ENCODE measurements at places on chromosomes 2 and 18.

DNA sequence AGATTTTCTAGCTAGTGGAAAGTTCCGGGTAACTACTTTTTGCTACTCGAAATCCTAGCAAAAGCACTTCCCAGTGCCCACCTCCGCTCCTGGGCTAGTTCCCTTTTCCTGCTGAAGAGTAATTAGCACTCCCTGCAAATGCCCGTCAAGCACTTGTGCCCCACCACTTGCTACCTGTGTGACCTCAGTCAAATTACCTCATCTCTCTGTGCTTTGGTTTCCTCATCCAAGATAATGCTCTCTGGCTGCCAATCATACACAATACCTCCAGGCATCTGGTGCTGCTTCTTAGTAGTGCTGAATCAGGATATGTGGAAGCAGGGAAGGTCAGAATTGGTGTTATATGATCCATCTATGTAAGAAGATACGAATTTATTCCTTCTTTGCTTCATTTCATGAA, 102.1 kb upstream of the CDCA7 start:
- DNase-seq, result no peak

DNA sequence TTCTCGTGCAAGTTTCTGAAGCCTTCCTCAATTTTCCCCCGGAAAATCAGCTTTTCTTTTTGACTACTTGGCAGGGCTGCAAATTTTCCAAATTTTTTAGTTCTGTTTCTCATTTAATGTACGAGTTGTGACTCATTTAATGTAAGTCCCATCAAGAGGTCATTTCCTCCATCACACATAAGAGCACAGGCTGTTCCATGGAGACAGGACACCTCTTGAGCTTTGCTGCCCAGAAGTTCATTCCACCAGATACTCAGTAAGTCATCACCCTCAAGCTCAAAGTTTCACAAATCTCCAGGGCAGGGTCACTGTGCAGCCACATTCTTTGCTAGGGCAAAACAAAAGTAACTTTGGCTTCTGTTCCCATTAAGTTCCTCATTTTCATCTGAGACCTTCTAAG, 101.5 kb upstream of the TEKT4 start:
- DNase-seq, result no peak

DNA sequence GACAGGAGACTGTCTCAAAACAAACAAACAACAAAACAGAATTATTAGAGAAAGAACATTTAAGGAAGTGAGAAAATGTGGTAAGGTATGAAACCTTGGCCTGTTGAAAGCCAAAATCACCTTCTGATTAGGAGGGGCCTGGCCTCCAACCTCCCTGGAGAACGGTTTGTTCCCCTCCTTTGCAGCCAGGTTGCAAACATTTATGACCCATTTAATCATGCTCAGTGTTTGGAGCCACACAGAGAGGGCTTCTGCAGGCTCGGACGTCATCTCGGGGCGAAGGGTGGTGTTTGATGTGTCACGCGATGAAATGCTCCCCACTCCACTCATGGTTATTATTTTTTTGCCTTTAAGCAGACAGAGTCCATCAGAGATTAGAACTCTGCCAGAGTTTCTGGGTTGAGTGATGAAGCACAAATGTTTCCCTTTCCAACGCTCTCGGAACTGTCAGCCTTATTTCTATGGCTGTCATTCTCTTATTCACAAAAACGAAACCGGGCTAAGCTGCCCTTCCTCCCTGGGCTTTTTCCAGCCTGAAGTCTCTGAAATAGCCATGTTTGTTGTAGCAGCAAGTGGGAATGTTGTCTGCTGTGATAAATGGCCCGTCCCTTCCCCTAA, 33.6 kb upstream of the ROCK2 start:
- DNase-seq, result no peak

DNA sequence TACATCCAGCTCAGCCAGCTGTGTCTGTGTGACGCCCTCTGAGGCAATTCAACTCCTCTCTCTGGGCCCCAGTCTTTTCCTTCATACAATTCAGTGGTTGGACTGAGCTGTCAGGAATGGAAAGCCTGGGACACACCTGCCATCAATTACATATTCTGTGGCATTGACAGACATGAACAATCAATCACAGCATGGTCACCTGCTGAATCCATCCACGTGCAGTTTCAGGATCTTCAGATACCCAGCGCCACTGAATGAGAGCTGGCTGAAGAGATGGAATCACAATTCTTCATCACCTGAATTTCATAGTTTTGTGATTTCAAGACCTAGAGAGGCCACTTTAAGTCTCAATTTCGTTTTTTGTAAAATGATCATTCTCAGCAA, 5.1 kb downstream of the ADRA2B start:
- no peak for DNase-seq

DNA sequence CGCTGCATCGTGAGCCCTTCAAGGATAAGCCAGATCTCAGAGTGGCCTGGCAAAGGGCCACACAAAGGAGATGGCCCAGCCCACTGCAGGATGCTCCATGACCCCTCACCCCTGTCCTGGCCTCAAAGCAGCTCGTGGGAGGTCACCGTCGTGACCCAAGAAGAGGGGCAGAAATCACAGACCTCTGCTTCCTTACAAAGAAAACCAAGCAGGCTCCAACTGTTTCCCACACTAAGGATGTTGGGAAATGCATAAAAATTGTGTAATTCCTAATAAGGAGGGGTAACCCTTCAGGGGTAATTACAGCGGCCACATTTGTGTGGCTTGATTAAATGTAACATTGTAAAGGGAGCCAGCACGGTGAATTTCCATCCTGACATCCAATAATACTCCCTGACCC, 102.3 kb downstream of the BOD1L2 start:
- DNase-seq, result no peak

DNA sequence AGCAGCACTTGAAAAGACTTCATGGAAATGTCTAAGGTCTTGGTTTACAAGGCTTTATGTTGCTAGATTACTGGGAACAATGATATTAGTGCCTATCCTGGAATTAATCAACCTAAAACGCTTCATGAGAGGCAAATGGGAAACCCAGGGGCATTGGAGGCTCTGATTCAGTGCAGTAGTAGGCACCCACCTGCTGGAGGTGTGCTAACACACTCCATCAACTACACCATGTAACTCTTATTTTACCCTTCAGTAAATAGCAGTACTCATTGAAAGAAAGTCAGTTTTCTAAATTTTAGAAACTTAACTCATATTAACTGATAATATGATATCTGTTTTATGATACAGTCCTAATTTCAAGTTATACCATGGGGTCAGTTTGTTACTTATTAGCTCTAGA, 17.4 kb upstream of the HNRNPA3 start:
- DNase-seq, result no peak

- DNase-seq, result no peak
Measured at GRCh38 chr18:7754725-7755181, 187.6 kb downstream of the PTPRM start.

DNA sequence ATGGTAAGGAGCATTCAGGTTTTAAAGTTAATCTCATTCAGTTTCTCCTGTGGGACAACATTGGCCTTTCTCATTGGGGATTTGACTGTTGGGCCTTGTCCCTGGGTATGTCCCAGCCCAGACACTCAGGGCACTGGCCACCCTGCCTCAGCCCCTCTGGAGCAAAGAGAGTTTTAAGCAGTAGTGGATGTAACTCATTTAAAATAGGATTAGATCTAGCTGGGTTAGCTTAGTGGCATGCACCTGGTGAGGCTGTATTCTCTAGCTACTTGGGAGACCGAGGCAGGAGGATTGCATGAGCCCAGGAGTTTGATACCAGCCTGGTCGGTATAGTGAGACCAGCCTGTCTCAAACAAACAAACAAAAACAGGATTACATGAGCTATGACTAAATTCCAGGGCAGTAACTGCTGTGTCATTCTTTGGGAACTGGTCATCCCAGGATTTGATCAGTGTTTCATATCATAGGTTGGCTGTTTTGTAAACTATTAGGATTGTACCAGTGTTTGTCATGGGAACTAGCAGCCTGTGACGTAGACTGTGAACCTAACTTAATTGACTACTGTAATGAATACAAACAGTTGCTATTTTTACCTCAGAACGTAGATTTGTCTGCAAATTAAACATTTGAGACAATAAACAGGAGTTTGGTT, 12.5 kb downstream of the INPP4A start:
- DNase-seq, result no peak

DNA sequence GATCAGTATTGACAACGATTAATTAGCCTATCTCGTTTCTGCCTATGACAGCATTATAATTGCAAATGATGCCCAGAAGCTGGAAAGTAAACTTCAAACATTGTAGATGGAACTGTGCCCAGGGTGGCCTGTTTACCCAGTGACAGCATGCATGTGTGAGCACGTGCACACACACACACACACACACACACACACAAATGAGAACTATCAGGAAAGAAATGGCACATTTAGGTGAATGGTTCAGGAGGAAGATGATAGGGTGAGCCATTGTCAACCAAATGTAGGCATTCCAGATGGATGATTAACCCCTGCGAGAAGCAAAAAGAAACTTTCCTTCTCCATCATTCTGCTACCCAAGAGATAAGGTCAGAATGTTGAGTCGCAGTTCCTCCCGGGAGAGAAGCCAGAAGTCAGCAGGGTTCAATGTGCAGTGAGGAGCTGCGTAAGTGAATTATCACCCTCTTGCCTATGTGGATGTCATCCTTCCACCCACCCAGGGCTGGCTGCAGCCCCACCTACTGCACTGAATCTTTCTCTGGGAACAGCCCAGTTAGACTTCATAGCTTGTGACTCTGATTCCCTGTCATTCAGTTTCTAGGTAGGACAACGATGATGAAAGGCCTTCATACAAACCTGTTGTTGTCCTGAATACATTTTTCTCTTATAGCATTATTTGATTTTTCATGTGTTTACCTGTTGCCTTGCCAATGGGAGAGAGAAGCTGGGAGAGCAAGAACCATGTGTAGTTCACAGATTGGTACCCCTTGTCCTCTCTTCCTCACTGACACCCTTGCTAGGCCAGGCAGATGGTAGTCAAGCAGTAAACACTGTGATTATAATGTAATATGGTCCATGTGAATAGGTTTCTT, 3.5 kb upstream of the APOB start:
- DNase-seq, result no peak

GRCh38 chr2:960061-960736, 9.6 kb downstream of the SNTG2 start:
- peak; percentile 78 for DNase-seq

DNA sequence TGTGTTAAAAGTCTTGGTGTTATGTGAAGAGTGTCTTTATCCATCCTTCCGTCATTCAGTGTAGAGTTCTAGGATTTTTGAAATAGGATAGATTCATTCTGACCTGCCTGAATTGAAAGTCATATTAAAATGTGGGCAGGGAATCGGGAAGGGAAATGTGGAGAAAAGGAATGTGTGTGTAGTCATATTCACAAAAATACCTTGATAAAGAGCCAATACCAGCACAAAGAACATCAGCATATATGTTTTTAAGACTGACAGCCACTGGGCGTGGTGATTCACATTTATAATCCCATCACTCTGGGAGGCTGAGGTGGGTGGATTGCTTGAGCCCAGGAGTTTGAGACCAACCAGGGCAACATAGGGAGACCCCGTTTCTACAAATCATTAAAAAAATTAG, 188.1 kb downstream of the CAMKMT start:
- DNase-seq, result no peak

GRCh38 chr2:59236723-59237122, 995.6 kb upstream of the FANCL start:
- no peak for DNase-seq

- DNase-seq, result no peak
Measured at GRCh38 chr2:319059-319600, 31.2 kb upstream of the ALKAL2 start.

GRCh38 chr2:237682856-237683670, 55.7 kb downstream of the LRRFIP1 start:
- DNase-seq, result no peak

All from NCI-H187 (cell line).